Activated naive CD8-positive, alpha-beta T cell treated with anti-CD3 and anti-CD28 coated beads, Interleukin-2, amount 50 U/mL, for 16 hours (primary cell): ENCODE measurements at places on chromosomes 1 and 21.

DNA sequence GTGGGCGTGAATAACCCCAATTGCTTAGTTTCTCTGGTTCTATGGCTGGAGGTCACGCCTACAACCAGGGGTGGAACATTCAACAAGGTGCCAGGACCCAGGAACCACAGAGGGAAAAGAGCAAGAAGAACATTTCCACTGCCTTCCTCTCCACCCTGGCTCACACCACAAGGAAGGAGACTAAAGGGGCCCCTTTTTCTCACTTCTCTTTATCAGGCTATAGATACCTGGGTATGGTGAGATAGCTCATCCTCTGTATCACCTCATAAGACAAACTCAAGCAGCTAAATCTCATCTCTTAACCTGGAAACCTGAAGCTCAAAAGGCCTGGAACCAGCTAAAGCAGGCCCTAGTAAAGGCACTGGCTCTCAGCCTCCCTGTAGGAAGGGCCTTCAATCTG, 438.8 kb upstream of the OLFM3 start:
- DNase-seq = no peak

- DNase-seq = no peak
Observed at GRCh38 chr1:43432171-43432860, 21.4 kb downstream of the HYI start.

GRCh38 chr1:238537641-238538040, 646.9 kb upstream of the ZP4 start:
- DNase-seq = no peak

GRCh38 chr1:99557546-99558202, 88.2 kb upstream of the PALMD start:
- no peak for DNase-seq

- DNase-seq = no peak
Observed at GRCh38 chr1:50163680-50164079, 55.0 kb downstream of the ELAVL4 start.

DNA sequence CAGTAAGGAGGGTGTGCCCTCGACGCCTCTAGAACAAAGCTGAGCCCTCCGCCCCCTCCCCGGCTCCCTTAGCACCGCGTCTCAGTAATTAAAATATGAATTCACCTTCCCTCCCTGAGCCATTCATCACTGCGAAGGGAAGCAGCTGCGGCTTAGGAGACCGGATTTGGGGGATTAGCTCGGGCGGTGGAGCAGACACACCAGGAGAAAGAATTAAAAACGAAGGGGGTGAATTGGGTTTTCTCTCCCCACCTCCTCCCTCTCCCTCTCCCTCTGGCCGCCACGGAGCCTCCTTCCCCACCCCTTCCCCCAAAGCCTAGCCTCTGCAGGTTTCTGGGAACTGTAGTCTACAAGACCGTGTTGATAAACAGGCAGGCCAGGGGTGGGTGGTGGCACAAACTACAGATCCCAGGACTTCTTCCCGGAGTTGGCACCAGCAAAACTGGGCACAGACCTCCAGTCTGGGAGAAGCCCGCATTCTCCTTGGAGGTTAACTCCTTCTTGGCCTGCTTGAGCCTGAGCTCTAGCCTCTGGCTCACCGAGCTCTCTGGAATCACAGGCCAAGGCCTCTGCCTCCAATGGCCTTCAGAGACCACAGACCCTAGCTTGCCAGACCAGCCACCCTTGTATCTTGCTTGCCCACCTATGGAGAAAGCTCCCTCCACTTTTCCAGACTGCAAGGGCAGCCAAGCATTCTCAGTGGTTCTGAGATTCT, 10.8 kb downstream of the BLACAT1 start:
- no peak for DNase-seq

- DNase-seq = no peak
Observed at GRCh38 chr1:199549421-199549820, 478.1 kb upstream of the NR5A2 start.

DNA sequence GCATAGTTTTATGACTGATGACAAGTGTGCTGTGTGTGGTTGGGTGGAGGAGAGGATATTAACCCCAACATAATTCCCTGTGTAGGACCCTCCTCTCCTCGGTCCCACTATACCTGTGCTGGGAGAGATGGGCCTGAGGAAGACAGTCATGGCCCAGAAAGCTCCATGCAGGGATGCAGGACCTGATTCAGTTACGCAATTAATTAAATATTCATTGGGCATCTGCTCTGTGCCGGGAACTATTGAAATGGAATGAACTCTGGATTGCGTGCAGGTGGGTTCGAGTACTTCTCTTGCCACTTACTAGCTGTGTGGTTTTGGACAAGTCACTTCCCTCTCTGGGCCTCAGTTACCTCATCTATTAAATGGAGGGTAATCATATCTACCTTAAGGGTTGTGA, 74.6 kb downstream of the CD247 start:
- no peak for DNase-seq

GRCh38 chr1:29303201-29304024, 67.1 kb downstream of the PTPRU start:
- DNase-seq = no peak

DNA sequence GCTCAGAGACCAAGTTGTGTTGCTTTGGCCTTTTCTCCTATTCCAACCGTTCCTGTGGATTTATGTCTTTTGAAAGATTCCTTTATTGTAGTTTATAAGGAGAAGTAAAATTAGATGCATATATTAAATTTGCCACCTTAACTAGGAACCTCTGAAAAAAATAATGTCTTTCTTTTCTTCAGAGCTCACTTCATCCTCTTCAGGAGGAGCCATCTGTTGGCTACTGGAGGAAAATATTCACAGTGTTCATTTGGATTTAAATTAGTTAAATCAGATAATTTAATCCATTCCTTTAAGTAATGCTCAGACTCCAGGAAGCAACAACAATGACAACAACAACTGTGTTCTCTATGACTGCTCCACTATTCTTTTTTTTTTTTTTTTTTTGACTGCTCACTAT, 164.0 kb downstream of the FASLG start:
- DNase-seq = no peak

GRCh38 chr1:170436928-170437327, 95.0 kb upstream of the GORAB start:
- DNase-seq = no peak

DNA sequence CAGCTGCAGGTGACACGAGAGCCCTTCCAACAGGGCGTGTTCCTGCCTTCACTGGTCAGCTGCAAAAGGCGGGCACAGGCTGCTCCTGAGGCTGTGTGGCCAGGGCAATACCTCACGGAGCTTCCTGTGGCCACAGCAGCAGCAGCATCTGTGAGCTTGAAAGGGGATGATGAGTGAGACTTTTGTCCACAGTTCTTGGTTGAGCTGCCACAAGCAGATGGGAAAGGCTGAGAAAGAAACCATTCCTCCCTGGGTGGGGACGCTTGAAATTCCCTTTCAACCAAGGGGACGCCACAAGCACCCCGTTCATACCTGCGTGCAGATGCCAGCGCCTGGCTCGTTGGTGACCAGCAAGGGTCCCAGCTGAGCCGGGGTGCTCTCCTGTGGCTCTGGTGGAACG, 37.6 kb downstream of the B3GALT5 start:
- DNase-seq = no peak

DNA sequence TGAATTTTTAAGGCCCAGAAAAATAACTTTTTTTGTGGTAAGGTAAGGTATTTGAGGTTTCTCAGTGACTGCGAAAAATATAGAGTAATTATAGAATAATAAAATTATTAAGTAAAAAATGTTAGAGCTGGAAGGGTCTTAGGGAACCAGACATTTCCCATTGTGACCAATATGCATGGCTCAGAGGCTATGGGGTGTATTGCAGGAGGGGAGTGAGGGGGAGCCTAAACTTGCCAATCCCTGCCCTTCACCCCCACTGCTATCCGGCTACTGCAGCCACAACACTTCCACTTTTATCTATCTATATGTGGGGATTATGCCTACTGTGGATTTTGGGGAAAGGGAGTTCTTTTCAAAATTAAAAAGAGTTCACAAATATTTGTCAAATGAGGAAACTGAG, 7.6 kb upstream of the GADD45A start:
- DNase-seq = no peak

- DNase-seq = no peak
Observed at GRCh38 chr1:182563095-182563494, 26.0 kb downstream of the RNASEL start.

DNA sequence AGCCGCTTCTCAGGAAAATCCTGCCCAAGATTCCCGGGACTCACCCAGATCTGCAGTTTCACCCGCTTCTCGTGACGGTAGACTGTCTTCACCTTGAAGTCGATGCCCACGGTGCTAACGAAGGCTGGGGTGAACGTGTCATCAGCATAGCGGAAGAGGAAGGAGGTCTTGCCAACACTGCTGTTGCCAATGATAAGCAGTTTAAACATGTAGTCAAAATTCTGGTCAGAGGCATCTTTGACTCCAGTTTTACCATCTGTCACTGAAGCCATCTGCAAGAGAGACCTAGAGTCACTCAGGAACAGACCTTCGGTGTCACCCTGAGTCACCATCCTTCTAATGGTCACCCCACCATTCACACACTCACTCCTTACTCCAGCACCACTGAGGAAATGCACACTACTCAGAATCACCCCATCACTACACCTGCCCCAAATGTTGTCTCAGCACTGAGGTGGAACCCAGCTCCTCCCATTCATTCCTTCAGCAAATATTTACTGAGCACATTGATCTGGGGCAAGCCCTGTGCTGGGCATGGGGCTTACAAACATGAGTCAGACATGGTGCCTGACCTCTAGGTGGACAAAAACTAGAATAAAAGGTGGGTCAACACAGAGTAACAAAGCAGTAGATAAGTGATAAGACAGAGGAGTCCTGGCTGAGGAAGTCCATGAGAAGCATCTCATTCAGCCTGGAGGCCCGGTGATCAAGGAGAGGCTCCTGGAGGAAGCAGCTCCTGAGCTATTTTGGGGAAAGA, 13.5 kb downstream of the RAB3B start:
- DNase-seq = no peak

GRCh38 chr1:19343617-19344350, 31.7 kb downstream of the SLC66A1 start:
- DNase-seq = no peak

GRCh38 chr1:194341587-194341986, 1155.2 kb upstream of the B3GALT2 start:
- no peak for DNase-seq

GRCh38 chr1:9413071-9413876, 120.6 kb downstream of the SPSB1 start:
- DNase-seq = peak; percentile 28

- no peak for DNase-seq
Observed at GRCh38 chr1:210475321-210475720, 146.6 kb downstream of the HHAT start.

GRCh38 chr1:212450331-212450881, 17.7 kb downstream of the NENF start:
- DNase-seq = no peak

DNA sequence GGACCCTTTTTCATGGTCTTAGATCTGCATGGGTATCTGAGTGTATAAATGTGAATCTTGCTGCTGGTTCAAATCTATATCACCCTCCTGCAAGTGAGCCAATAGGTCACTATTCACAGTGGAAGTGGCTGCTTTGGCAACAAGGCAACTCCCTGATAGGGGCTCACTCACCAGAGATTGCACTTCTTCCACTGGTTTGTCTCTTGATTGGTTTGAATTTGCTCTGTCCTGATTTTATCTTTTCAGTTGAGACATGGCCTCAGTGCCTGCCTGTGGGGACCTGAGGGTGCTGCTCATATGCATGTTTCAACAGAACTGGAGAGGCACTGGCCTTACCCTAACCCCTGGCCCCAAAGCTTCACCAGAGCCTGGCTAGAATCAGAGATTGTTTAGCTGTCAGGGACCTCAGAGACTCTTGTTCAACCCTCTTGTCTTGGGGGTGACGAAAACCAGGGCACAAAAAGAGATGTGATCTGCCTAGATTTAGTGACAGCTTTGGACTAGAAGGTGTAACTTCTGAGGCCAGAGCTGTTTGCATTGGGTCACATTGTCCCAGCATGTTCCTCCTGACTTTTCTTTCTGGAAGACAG, 16.9 kb downstream of the AVPR1B start:
- DNase-seq = no peak

DNA sequence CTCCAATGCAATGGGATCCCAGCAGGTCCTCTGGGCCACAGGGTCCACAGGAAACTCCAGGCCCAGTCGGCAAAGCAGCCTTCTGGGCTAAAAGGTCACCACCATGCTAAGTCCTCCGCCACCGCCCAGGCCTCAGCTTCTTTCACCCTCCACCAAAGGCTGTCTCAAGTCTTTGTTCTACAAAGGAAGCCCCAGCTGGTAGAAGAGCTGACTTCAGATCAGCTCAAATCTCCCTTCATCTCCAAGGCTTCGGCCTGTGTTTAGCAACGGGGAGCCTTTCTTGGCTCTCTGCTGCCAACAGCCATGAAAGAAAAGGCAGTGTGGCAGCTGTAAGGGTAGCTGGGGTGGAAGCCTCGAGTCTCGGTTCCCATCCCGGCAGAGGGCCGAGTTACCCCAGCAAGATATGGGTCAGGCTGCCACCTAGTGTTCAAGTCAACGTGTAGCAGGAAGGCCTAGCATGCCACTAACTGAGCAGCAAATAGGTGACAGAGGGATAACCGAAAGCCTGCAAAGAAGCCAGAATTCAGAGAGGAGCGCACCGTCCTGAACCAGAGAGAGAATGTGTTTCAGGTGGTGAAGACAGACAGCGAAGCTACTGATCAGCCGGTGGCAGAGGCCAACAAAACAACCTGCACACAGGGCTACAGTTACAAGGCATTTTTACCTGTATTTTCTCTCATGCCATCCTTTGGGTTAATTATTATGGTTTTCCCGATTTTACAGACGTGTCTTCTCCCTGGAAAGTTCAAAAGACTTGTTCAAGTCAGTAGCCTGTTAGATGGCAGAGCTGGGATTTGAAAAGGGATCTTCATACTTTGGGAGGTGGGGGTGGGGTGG, 26.8 kb upstream of the CRNN start:
- peak; percentile 28 for DNase-seq

- no peak for DNase-seq
Observed at GRCh38 chr1:88787023-88787903, 103.2 kb downstream of the PKN2 start.

GRCh38 chr1:2212532-2213491, 15.3 kb upstream of the SKI start:
- no peak for DNase-seq

GRCh38 chr1:247614625-247615024, 9.2 kb downstream of the OR2G3 start:
- no peak for DNase-seq

- no peak for DNase-seq
Observed at GRCh38 chr1:27687906-27688305, 15.9 kb upstream of the IFI6 start.

GRCh38 chr1:115170961-115171392, 81.7 kb upstream of the TSPAN2 start:
- no peak for DNase-seq

- DNase-seq = peak; percentile 54
Observed at GRCh38 chr1:32250893-32251716, at the start of gene LCK. Gene LCK (plus strand): TSS chr1:32251265. CDS start chr1:32274330, 23,065 bp downstream.

GRCh38 chr1:204081791-204082513, 9.0 kb downstream of the SOX13 start:
- no peak for DNase-seq
